Pons (tissue), 1 donor: ENCODE measurements at places on chromosomes 7 and 10.

DNA sequence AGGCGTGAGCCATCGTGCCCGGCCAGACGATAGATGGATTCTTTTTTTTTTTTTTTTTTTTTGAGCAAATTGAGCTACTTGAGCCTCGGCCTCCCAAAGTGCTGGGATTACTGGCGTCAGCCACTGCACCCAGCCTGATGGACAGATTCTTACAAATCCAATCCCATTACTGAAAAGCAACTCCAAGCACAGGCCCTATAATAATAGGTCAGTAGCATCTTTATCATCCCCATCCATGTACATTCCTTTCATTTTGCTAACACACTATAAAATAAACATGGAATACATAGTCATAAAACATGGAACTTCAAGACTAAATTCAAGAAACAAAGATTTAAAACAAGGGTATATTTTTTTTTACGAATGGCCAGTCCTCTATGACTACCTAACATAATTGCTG is 16.0 kb upstream of the RSBN1L start:
- no peak for DNase-seq

GRCh38 chr10:73234695-73235094 is 12.4 kb downstream of the DNAJC9 start:
- DNase-seq, result no peak

DNA sequence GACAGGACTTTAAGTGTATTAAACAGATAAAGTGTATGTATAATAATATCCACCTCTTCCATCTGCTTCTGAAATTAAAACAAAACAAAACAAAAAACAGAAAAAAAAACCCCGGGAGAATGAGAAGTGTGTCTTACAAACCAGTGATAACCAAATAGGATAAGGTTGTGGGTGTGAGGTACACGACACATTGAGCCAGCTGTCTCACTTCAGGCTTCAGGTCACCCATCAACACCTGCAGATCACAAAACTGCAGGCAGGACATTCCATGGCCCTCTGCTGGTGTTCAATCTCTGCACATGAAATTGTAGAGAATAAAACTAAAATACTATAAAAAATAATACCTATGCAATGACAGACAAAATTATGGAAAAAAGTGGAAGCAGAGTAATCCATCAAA is 339.9 kb downstream of the SFMBT2 start:
- DNase-seq, result no peak

DNA sequence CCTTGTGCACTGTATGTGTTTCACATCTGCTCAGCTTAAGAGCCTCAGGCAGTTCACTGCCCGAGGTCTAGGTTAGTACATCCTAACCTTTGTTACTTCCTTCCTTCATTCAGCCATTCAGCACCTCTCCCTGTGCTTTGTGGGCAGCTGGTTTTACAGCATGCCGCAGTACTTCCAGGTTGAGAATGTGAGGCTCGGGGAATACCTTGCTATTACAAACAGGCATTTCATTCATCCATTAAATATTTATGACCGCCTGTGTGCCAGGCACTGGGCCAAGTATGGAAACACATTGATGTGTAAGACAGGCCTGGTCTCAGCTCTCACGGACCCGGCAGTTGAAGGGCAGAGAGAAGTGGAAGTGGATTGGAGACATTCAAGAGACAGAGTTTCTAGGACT is 82.4 kb downstream of the SHH start:
- no peak for DNase-seq

DNA sequence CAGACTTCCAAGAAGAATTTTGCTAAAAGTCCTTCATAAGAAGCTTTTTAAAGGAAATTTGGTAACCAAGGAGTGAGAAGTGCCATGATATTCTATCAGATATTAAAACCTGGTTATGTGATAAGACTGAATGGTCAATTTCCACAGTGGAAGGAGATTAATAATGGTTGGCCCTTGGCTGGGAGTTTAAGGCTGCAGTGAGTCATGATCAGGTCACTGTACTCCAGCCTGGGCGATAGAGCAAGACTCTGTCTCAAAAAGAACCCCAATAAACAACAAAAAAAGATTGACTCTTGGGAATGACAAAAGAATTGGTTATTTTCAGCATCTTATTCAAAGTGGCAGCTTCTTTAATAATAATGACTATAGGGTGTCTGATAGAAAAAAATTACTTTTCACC is 37.2 kb downstream of the EXOC4 start:
- no peak for DNase-seq
